ENCODE measurements at places on chromosomes 6 and 20.

GRCh38 chr6:35294308-35294945 lies 3.2 kb upstream of the DEF6 start:
- peak; percentile 59 for DNase-seq

- peak; percentile 40 for DNase-seq
These were observed 435 bp downstream of the ZSWIM3 start for GRCh38 chr20:45857882-45858216.

DNA sequence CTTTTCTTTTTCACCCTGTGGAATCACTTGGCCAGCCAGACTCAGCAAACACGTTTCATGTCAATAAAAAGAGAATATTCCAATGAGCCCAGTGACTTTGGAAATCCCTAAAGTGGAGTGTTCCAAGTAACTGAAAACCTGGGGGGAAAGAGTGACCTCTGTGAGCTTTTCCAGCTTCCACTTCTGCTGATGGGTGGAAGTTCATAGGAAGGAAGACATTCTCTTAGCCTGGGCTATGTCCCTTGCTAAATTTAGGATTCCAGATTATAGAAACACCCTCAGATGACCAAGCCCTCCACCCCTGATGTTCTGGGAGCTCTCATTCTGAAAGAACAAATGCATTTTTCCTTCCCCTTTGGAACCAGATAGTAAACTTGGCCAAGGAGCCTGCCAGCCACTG lies 44.8 kb upstream of the EDN1 start:
- DNase-seq: no peak

- DNase-seq: no peak
These were observed 437 bp upstream of the CDKAL1 start for GRCh38 chr6:20533746-20534294.

DNA sequence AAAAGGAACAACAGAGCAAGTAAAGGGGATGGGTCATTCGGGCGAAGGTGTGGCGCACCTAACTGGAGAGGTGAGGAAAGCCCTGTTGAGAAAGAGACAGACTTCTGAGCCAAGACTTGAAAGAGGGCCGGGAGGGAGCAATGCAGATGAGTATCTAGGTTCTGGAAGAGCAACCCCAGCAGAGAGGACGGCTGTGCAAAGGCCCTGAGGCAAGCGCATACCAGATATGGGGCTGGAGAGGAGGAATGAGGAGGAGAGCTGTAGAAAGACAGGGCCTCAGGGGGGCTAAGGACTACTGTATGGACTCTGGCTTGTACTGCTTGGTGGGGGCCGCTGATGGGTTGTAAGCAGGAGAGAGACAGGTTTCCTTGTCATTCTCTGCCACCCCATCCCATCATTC lies 21.9 kb downstream of the TRERF1 start:
- DNase-seq: no peak

GRCh38 chr6:17419189-17419575 lies 25.8 kb downstream of the CAP2 start:
- no peak for DNase-seq

DNA sequence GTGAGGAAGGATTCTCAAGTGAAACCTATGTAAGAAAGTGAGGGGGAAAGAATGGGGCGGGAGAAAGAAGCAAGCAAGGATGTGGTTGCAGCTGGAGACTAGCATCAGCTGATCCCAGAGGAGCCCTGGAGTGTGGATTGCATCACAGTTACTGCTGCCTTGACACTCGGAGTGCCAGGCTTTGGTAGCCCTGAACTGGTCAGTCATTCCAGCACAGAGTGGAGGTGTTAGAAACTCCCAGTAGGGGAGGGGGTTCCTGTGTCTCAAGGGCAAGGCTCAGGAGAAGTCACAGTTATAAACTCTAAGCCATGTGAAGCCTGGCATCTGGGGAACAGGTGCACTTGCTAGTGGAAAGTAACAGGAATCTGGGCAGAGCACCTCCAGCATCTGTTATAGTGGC lies 23.5 kb downstream of the SNAP25 start:
- no peak for DNase-seq
